ENCODE measurements at places on chromosomes 6 and 20. TPM values are rescaled to one million over a fixed set of nuclear protein-coding genes. Genes with fewer than 3 reads are reported as not detected.

HLA-G gene
- total RNA-seq = not detected

B3GAT2 gene
- total RNA-seq = not detected

PRDM1 gene
- 4.8 TPM for total RNA-seq

OXT gene
- not detected for total RNA-seq

TRDN gene
- total RNA-seq = not detected

FAM162B gene
- 0.16 TPM for total RNA-seq
